Iris pigment epithelial cell (primary cell): ENCODE measurements at places on chromosomes 7 and 10.

DNA sequence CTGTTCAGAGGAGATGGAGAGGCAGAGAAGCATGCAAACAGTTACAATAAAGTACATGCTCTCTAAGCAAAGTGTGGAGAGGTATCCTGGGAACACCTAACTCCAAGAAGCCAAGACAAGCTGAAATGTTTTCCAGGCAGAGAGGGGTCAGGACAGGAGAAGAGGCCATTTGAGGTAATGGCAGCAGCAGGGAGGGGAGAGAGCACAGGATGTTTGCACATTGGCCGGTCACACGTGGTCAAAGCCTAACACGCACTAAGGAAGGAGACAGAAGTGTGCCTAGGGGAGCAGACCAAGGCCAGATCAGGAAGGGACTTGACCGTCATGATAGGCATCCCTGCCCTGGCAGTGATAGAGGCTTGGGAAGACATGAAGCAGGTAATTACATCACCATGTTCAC lies 101.5 kb downstream of the CTTNBP2 start:
- no peak for DNase-seq

- DNase-seq, result no peak
These were observed 18.6 kb upstream of the MEST start for GRCh38 chr7:130473289-130473688.

DNA sequence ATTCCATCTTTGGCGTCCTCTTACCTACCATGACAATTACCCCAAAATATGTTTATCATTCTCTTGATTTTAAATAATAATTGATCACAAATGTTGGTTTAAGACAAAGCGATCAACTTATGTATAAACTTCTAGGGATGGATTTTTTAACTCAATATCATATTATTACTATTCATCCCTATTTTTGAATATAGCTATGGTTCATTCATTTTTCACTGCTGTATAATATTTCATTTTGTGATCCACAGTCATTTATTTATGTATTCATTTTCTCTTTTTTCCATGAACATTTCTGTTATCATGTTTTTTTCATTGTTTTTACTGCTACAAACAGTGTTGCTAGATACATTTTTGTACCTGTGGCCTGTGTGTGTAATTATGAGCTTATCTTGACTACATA lies 61.3 kb upstream of the MET start:
- DNase-seq, result no peak

GRCh38 chr7:106774768-106775551 lies 90.1 kb upstream of the PIK3CG start:
- DNase-seq, result peak; percentile 89

DNA sequence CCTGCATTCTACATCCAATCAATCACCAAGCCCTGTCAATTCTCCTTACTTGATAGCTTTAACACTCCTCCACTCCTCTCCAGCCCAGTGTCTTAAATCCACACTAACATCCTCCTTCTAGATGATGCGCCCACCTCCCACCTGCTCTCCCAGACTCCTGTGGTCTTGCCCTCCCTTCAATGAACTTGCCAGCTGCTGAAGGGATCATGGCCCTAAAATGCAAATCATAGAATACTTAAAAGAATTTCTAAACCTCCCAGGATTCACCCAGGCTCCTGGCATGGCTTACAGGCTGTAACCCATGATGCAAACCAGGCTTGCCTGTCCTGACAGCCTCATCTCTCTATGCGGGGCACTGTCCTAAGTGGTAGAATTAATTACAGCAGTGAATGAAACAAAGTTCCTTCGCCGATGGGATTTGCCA lies 43.6 kb downstream of the SYPL1 start:
- DNase-seq, result no peak

DNA sequence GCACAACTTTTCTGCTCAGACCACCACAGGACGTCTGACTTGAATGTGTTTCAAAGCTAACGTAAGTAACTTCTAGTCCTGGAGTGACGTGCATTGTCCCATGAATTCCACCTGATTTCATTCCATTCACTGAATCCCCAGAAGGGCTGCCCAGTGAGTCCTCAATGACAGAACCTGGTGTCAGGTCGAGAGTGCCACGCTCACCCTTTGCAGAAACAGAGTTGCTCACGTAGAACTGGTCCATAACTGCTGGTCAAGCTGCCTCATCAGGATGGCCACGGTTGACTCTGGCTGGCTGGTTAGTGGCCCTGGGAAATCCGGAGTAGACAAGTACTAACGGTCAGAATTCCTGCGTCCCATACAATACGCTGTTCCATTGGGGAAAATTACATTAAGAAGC lies 50.6 kb upstream of the UBE3C start:
- no peak for DNase-seq

- DNase-seq, result no peak
These were observed 16.4 kb downstream of the HOXA1 start for GRCh38 chr7:27079234-27079975.

DNA sequence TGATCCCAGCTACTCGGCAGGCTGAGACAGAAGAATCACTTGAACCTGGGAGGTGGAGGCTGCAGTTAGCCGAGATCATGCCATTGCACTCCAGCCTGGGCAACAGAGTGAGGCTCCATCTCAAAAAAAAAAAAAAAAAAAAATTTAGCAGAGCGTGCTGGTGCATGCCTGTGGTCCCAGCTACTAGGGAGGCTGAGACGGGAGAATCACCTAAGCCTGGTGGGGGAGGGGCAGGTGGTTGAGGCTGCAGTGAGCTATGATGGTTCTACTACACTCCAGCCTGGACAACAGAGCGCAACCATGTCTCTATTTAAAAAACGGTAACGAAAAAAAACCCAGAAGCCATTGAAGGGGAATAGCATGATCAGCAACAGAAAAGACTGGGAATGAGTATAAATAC lies 89.9 kb downstream of the ARHGAP12 start:
- no peak for DNase-seq

GRCh38 chr10:680146-680545 lies 9.3 kb downstream of the DIP2C start:
- no peak for DNase-seq

GRCh38 chr7:158274404-158274811 lies 313.2 kb downstream of the PTPRN2 start:
- DNase-seq, result no peak

DNA sequence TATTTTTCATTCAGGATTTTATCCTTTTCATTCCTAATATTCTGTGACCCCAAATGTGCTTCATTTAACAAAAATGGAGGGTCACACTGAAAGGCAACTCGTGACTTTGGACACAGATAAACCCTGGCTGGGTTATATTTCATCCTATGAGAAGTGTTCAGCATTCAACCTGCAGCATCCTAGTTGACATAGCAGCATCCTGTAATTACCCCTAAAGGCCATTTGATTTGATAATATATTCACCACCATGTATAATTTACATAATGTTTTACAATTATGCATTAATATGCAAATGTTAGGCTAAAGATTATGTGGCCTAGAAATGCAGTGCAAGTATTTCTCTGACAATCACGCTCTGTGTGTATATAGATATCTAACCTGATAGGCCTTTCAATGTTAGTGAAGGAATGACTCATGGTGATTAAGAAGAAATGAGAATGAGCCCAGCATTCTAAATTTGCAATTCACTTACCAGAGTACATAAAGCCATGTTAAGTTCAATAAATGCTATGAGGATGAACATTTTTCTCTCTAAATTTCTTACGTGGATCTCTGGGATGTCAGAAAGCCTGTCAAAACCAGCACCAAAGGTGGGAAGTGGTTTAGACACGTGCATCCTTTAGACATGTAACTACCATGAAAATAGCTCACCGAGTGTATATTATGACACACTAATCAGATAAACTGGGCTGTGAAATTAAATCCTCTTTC lies 337.7 kb upstream of the AOAH start:
- DNase-seq, result no peak

- no peak for DNase-seq
These were observed 6.7 kb downstream of the KCP start for GRCh38 chr7:128903621-128904361.

- peak; percentile 89 for DNase-seq
These were observed 51.9 kb downstream of the DENND11 start for GRCh38 chr7:141649865-141650634.

GRCh38 chr7:151101621-151102396 lies 15.5 kb downstream of the AGAP3 start:
- DNase-seq, result no peak

DNA sequence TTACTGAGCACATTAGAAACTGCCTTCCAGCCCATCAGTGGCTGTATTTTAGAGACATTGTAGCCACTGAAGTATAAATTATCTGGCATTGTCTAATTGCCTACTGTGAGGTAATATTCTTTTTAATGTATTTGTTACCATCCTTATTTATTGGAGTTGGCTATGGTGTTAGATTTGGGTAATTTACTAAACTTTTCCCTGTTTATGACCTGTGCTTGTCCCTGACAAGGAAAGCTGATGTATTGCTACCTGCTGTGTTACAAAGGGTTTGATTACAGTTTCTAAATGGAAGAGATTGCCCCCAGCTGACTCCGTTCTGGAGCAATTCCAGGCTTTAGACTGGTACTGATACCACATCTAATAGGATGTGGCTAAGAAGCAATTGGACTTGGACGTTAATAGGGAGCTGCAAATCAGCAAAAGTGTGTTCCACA lies 12.3 kb upstream of the ASCC1 start:
- DNase-seq, result no peak

GRCh38 chr7:153682628-153683027 lies 369.6 kb upstream of the DPP6 start:
- no peak for DNase-seq

DNA sequence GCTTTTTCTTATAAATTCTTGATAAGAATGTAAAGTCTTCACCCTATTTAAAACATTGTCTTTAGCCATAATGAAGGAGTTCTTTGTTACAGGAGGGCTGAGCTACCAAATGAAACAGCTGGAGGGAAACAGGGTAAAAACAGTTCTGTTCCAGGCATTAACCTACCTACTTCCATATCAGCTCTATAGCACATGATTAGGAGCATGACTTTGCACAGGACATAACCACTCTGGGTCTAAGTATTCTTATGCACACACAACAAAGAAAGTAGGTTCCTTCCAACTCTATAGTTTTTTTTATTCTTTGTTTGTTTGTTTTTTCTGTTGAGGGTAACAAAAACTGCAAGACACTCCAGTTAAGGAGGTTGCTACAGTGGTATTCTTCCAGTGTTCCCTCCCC lies 52.7 kb downstream of the SCIN start:
- no peak for DNase-seq

- DNase-seq, result no peak
These were observed 177.2 kb downstream of the CTNNA3 start for GRCh38 chr10:67518756-67519155.

GRCh38 chr7:131019351-131019750 lies 285.3 kb upstream of the KLF14 start:
- no peak for DNase-seq

DNA sequence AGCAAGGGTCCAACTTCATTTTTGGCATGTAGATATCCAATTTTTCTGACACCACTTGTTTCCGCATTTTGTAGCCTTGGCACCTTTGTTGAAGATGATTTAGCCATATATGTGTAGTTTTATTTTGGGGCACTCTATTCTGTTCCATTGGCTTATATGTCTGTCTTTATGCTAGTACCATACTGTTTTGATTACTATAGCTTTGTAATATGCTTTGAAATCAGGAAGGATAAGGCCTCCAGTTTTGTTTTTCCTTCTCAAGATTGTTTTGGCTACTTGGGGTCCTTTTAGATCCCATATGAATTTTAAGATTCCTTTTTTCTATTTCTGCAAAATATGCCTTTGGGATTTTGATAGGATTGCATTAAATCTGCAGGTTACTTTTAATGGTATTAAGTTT lies 9.5 kb upstream of the BTBD16 start:
- DNase-seq, result no peak

- DNase-seq, result peak; percentile 65
These were observed 276.5 kb upstream of the KLF6 start for GRCh38 chr10:4061441-4061951.

- no peak for DNase-seq
These were observed 146.8 kb upstream of the TMEM229A start for GRCh38 chr7:124179641-124180040.

GRCh38 chr7:8435590-8436545 lies 2.5 kb downstream of the NXPH1 start:
- DNase-seq, result no peak

- peak; percentile 74 for DNase-seq
These were observed 552.9 kb downstream of the ARL4A start for GRCh38 chr7:13240349-13240748.

DNA sequence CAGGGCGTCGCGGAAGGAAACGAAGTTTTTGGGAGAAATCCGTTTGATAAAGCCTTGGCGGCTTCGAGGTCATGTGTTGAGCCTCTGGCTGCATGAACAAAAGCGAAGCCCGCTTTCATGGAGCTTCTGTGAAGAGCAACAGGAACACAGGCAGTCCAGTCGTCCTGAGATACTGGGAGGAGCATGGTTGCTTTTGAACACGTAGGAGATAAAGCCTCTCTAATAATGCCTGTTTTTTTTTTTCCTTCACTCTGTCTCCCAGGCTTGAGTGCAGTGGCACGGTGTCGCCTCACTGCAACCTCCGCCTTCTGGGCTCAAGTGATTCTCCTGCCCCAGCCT lies 473 bp upstream of the ZNF32 start:
- DNase-seq, result peak; percentile 46

DNA sequence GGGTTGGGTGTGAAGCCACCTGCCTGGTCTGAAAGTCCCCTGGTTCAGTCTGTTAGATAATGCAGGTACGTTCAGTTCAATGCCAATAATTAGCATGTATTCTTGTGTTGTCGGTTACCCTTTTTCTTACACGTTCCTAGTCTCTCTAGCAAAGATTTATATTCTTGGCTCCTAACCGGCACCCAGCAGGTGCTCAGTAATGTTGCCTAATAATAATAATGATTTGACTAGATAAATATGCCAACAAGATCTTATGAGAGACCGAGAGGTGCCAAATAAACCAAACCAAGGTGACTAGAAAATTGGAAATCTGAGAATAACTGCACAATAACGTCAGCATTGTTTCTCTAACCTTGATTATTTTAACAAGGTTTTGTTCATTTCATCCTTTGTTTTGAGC lies 1.1 kb upstream of the SMIM30 start:
- DNase-seq, result no peak

GRCh38 chr10:69043931-69044531 lies 43.9 kb upstream of the SRGN start:
- DNase-seq, result no peak

DNA sequence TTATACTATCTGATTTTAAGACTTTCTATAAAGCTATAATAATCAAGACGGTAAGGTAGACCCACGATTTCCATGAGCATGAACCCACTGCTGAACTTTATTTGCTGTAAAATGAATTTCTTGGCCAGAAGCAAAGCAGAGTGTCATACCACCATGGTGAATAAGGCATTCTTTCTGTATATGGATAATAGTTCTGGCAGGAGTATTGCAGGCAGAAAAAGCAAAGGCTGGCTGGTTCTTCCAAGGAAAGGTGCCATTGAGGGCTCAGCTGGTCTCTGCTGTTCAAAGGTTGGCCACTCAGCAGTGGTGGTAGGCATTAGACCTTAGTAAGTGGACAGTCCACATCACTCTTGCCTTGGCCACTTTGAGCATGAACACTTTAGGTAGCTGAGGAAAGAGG lies 104.1 kb upstream of the KCNMA1 start:
- peak; percentile 72 for DNase-seq

- DNase-seq, result no peak
These were observed 103.8 kb upstream of the AHR start for GRCh38 chr7:17194656-17195055.

GRCh38 chr7:51160411-51160810 lies 156.2 kb downstream of the COBL start:
- DNase-seq, result no peak
